Kidney tubule cell (primary cell): ENCODE measurements at places on chromosomes 6 and 20.
A peak's percentile ranks its signal among the peaks of the same experiment; 100 is the strongest.

- DNase-seq = peak; percentile 43
These were observed 30.4 kb upstream of the CD93 start for GRCh38 chr20:23116311-23117089.

GRCh38 chr6:128352366-128352765 is 168.0 kb downstream of the PTPRK start:
- DNase-seq = no peak

- DNase-seq = peak; percentile 17
These were observed 861 bp downstream of the PCMTD2 start for GRCh38 chr20:64256282-64256935.

GRCh38 chr6:155314773-155315515 is 660 bp upstream of the TFB1M start:
- peak; percentile 88 for DNase-seq

- peak; percentile 97 for DNase-seq
These were observed 20.3 kb upstream of the HLA-DRB1 start for GRCh38 chr6:32609731-32610640.

DNA sequence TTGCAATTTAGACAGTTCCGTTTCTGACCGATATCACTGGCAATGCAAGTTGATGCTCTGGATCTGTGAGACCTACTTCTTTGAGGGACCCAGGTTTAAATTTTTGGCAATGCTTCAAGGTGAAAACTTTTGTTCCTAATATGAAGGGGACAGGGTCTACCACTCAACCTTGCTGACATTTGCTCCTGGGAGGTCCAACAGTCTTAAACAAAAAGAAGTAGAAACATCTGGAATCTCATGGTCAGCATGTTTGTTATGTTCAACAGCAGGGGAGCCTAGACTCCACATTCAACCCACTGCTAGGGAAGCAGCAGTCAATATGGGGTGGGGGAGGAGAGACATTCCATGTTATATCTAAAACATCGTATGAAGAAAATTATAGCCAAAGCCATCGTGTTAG is 196.4 kb downstream of the SIM1 start:
- no peak for DNase-seq

- DNase-seq = no peak
These were observed 1.9 kb upstream of the CST8 start for GRCh38 chr20:23488996-23489395.

DNA sequence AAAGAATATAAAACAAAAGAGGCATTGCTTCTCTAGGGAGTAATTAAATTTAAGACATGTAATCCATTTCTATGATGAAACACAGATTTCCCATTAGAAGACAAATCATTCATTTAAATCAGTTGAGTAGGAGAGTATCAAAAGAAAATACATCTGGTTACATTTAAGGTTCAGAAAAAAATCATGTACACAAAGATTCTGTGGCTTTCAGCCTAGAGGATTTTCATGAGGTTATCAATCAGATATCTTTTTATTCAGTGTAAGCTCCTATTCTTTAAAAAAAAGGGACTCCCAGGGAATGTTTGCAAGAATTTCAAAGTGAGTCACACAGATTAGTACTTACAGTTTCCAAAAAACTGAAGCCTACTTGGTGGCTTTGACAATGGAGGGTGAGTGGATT is 24.9 kb downstream of the COL21A1 start:
- no peak for DNase-seq

- DNase-seq = no peak
These were observed 161.5 kb upstream of the MAN1A1 start for GRCh38 chr6:119511024-119511423.
